ENCODE measurements at places on chromosomes 7 and 10.
A peak's percentile ranks its signal among the peaks of the same experiment; 100 is the strongest.

DNA sequence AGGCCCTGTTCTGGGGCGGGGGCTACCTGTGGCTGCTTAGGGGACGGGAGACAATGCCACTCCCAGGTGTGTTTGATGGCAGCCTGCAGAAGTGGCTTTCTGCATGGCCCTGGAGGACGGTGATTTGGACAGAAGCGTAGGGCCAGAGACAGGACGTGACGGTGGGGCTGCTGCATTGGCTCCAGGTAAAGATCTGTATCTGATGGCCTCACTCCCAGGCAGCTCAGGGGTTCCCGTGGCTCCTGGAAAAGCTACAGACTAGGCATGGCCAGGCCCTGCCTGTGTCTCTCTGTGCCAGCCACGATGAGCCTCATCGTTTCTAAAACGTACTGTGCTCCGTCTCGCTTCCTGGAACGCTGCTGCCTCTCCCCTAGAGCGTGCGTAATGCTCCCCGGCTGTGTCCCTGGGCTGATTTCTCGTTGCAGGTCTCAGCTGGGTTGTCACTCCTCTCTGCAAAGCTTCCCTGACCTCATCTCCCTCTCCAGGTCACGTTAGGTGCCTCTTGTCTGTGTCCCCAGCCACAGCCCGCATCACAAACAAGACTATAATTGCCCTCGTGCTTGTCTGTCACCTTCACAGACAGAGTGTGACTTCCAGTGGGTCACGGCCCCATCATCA is 12.6 kb downstream of the GTF2IRD1 start:
- no peaks in the 10 kb centered on the region for H3K4me1 ChIP-seq
- H3K27ac ChIP-seq, result no peak overlapping the region
- H3K36me3 ChIP-seq, result no peaks in the 10 kb centered on the region
- no peak for DNase-seq
- H3K4me3 ChIP-seq, result no peak overlapping the region

DNA sequence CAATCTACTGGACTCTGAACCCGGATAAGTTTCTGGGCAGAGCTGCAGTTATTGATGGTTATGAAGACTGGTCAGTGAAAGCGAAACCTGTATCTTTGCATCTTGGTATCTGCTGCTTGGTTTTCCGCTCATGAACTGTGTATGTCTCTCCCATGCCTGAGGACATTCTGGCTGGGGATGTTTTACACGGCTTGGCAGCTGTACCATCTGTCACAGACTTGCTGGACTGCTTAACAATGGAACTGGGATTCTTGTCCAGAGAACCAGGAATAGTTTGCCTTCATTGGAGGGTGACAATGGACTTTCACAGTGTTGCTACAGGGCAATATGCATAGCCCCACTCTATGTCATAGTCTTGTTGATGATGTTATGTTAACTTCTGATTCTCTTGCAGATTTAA is 119.9 kb upstream of the TMEM106B start:
- no peaks in the 10 kb centered on the region for H3K4me1 ChIP-seq
- H3K4me3 ChIP-seq, result no peak overlapping the region
- H3K36me3 ChIP-seq, result no peaks in the 10 kb centered on the region
- no peaks in the 10 kb centered on the region for H3K27me3 ChIP-seq

DNA sequence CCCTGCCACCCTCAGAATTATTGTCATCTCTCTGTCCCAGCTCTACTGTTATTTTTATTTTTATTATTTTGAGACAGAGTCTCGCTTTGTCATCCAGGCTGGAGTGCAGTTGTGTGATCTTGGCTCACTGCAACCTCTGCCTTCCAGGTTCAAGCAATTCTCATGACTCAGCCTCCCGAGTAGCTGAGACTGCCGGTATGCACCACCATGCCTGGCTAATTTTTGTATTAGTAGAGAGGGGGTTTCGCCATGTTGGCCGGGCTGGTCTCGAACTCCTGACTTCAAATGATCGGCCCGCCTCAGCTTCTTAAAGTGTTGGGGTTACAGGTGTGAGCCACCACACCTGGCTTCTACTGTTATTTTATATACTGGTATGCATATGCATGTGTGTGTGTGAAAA is 11.0 kb downstream of the CALHM2 start:
- H3K27ac ChIP-seq, result no peak overlapping the region
- H3K36me3 ChIP-seq, result no peaks in the 10 kb centered on the region

DNA sequence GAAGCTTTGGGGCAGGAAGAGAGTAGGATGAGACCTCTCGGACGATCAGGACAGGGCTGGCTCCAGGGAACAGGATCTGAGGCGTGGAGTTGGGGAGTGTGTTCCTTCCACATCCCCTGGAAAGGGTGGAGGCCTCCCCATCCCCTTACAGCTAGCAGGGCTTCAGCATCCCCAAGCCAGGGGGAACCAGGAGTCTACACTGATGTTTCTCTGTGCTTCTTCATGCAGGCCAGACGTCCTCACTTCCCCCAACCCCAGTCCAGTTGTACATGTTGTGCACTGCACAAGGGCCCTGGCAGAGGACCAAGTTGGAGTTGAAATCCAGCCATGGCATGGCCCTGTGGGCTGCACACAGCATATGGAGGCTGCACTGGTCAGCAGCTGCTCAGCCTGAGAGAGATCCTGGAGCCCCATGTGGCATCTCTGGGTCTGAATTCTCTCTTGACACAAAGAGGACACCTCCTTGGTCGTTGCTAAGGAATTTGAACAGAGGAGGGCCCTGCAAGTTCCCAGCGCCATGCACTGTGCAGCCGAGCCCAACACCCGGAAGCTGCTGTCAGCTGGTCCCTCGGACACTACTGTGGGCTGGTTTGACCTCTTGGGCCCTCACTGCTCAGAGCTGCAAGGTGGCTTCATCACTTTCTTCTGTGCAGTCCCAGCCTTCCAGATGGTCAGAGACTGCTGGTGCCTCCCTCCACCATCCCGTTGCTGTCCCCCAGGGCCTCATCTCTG is 181.1 kb downstream of the DNAJB6 start:
- no peaks in the 10 kb centered on the region for H3K36me3 ChIP-seq
- H3K4me3 ChIP-seq, result no peak overlapping the region
- H3K27me3 ChIP-seq, result no peaks in the 10 kb centered on the region
- H3K27ac ChIP-seq, result no peak overlapping the region
- H3K4me1 ChIP-seq, result peaks cover 6% of the 10 kb centered on the region

DNA sequence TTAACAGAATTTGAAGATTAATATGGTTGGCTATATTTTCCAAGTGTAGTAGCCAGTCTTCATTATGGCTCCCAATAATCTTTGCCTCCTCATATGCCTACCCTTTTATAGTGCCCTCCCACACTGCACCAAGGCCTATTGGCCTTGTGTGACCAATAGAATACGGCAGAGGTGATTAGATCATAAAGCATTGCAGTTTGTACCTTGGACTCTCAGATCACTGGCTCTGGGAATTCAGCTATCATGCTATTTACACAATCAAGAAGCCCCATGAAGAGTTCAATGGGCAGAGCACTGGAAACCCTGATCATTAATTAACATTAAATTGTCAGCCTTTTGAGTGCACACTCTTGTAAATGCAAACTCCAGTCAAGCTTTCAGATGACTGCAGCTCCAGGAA is 154.5 kb upstream of the MAGI2 start:
- no peaks in the 10 kb centered on the region for H3K27me3 ChIP-seq
- H3K4me3 ChIP-seq, result no peak overlapping the region
- H3K27ac ChIP-seq, result no peak overlapping the region

- no peaks in the 10 kb centered on the region for H3K27me3 ChIP-seq
- no peaks in the 10 kb centered on the region for H3K36me3 ChIP-seq
- H3K4me3 ChIP-seq, result no peak overlapping the region
- DNase-seq, result no peak
These were observed 223.8 kb upstream of the CCDC6 start for GRCh38 chr10:60130130-60130579.

- H3K4me3 ChIP-seq, result no peak overlapping the region
- H3K36me3 ChIP-seq, result no peaks in the 10 kb centered on the region
- H3K27ac ChIP-seq, result no peak overlapping the region
- DNase-seq, result peak; percentile 57
These were observed 458.8 kb downstream of the SORCS1 start for GRCh38 chr10:106705681-106706100.

DNA sequence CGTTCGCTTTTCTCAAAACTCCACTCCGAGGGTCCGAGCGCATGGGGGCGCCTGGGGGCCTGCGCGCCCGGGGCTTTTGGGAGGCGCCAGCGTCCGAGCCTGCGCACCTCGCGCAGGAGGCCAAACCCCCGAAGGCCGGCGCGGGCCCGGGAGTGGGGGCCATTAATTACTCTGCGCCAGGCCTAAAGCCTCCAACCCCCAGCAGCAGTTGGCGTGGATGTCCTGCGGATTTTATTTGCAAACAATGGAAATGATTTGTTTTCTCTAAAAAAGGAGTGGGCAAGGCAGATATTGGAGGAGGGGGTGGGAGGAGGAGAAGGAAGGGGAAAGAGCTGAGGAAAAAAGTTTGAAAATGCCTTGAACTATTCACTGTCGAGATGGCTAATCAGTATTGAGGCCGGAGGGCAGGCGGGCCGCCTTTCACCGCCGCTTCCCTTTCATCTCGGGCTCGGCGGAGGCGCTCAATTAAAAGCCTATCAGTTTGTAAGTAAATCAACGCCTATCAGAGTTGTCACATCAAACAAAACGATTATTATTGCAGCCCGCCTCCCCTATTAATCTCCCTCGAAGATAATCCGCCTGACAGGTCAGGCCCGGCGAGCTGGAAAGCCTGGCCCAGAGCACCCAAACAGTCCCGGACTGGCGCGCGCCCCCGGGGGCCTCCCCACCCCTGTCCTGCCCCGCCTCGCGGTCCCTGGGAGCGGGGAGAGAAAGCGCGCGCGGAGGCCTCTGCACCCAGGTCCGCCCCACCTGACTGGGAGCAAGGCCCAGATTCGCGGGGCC is 3.4 kb upstream of the ZNF503 start:
- H3K4me1 ChIP-seq, result peaks cover 64% of the 10 kb centered on the region
- DNase-seq, result no peak

DNA sequence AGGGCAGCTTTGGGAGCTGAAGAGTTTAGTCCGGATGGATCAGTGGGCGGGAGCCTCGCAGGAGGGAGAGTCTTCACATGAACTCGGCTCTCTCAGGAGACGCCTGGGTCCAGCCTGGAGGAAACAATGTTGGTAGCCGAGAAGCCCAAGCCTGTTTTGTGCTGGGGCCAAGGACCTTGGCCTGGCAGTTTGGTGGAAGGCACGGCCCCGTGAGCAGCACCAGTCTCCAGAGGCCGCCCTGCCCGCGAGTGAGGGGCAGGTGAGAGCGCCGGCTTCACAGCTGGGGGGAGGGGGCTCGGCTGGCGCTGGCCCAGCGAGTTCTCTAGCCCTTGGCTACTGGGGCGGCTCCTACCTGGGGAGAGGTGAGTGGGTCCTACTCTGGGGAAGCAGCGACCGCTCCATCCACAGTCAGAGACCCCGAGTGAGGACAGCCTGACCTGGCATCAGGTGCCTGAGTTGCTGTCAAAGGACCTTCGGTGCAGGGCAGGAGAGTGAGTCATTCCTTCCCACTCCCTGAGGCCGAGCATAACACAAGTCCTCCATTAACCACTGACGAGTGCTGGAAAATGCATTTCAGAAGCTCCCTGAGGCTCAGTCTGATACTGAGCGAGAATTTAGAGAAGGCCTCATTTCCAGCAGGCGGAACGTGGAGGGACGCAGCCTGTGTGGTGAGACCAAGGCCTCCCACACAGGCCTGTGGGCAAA is 89.3 kb upstream of the DIP2C start:
- H3K36me3 ChIP-seq, result no peaks in the 10 kb centered on the region
- DNase-seq, result no peak
- no peak overlapping the region for H3K4me3 ChIP-seq
- peaks cover 9% of the 10 kb centered on the region for H3K27me3 ChIP-seq
- no peaks in the 10 kb centered on the region for H3K4me1 ChIP-seq
- no peak overlapping the region for H3K27ac ChIP-seq

DNA sequence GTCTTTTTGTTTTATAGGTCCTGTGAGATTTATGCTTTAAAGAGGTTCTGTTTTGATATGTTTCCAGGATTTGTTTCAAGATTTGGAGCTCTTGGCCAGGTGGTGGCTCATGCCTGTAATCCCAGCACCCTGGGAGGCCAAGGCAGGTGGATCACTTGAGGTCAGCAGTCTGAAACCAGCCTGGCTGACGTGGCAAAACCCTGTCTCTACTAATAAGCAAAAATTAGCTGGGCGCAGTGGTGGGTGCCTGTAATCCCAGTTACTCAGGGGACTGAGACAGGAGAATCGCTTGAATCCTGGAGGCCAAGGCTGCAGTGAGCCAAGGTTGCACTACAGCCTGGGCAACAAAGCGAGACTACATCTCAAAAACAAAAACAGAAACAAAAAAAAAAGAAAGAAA is 8.3 kb upstream of the HYAL4 start:
- H3K27me3 ChIP-seq, result no peaks in the 10 kb centered on the region
- no peaks in the 10 kb centered on the region for H3K4me1 ChIP-seq
- no peak for DNase-seq
- H3K4me3 ChIP-seq, result no peak overlapping the region

- H3K27me3 ChIP-seq, result no peaks in the 10 kb centered on the region
- H3K27ac ChIP-seq, result no peak overlapping the region
- no peaks in the 10 kb centered on the region for H3K4me1 ChIP-seq
- H3K4me3 ChIP-seq, result no peak overlapping the region
These were observed 17.8 kb upstream of the REEP3 start for GRCh38 chr10:63503395-63503794.

GRCh38 chr7:63008366-63008765 is 990.3 kb upstream of the ZNF722 start:
- no peaks in the 10 kb centered on the region for H3K36me3 ChIP-seq
- DNase-seq, result no peak
- H3K27ac ChIP-seq, result no peak overlapping the region
- H3K27me3 ChIP-seq, result no peaks in the 10 kb centered on the region
- no peak overlapping the region for H3K4me3 ChIP-seq

DNA sequence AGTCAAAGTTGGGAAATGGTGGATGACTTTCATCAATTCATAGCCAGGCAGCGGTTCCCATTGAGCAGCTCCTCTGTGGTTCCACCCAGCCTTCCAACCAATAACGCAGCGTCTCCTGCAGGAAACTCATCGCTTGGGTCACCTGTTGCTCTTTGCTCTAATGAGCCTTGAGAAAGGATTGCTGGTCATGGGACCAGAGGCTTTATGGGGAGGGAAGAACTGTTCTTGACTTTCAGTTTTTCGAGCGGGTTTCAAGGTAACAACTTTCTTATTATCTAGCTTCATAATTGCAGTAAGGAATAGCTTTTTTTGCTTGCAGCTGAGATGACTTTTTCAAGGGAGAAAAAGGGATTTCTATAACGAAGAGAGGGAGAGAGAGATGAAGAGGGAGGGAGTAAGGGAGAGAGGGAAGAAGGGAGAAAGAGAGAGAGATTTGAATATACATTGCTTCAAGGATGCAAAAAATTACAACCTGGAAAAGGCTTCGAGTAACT is 405 bp upstream of the ENTPD1 start:
- peak overlapping the region; percentile 94 for H3K27ac ChIP-seq

DNA sequence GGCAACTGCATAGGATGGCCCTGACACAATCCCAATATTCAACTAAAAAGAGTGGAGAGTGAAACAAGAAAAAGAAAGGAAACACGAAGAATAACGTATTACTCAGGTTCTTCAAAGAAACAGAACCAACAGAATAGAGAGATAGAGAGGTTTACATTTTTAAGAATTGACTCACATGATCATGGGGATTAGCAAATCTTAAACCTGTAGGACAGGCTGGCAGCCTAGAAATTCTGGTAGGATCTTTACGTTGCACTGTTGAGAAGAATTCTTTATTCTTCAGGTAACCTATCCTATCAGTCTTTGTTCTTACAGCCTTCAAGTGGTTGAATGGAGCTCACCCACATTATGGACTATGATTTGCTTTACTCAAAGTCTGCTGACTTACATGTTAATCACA is 103.9 kb downstream of the AASS start:
- no peak overlapping the region for H3K4me3 ChIP-seq
- no peaks in the 10 kb centered on the region for H3K4me1 ChIP-seq
- no peaks in the 10 kb centered on the region for H3K36me3 ChIP-seq
- H3K27ac ChIP-seq, result no peak overlapping the region
- no peaks in the 10 kb centered on the region for H3K27me3 ChIP-seq
- no peak for DNase-seq
